IPS DF 19.7 (cell line): ENCODE measurements at places on chromosomes 4 and X.

- no peak for DNase-seq
Observed at GRCh38 chrX:38882894-38883626, 81.8 kb downstream of the MID1IP1 start.

DNA sequence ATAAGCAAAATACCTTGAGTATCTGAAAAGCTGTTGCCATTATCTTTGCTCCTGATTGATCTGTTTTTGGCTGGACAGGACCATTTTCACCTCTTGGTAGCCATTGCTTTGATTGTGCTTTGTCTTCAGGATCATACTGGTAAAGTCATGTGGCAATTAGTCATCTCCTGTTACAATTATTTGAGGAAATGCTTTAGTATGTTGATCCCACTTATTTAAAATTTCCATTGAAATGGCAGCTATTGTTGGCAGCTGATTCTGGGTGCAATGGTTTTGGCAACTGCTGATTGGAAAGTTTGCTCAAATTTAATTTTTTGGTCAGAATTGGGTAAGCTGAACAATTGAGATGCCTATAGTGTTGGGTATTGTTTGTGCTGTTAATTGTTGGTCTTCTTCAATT is 238.3 kb upstream of the TLL1 start:
- no peak for DNase-seq

GRCh38 chr4:135724421-135724820 is 1522.8 kb upstream of the PABPC4L start:
- DNase-seq: no peak

DNA sequence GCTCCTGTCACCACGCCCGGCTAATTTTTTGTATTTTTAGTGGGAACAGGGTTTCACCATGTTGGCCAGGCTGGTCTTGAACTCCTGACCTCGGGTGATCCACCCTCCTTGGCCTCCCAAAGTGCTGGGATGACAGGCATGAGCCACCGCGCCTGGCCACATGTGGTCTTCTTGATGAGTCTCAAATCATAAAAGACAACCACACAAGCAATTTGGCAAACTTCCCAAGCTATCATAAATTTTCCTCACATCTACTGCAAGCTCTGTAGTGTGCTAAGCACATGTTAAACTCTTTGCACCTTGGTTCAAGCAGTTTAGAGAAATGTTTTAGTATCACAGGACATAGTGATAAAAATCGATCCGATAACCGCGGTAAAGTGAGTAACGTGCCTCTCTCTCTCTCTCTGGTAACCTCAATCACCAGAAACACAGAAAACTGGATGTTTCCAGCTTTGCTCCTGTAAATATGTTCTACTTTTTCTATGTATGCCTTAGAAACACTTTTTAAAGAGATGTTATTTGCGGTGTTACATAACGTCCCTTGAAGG is 256.8 kb downstream of the DHRSX start:
- DNase-seq: no peak

GRCh38 chr4:46979283-46979682 is 14.1 kb downstream of the GABRA4 start:
- no peak for DNase-seq

DNA sequence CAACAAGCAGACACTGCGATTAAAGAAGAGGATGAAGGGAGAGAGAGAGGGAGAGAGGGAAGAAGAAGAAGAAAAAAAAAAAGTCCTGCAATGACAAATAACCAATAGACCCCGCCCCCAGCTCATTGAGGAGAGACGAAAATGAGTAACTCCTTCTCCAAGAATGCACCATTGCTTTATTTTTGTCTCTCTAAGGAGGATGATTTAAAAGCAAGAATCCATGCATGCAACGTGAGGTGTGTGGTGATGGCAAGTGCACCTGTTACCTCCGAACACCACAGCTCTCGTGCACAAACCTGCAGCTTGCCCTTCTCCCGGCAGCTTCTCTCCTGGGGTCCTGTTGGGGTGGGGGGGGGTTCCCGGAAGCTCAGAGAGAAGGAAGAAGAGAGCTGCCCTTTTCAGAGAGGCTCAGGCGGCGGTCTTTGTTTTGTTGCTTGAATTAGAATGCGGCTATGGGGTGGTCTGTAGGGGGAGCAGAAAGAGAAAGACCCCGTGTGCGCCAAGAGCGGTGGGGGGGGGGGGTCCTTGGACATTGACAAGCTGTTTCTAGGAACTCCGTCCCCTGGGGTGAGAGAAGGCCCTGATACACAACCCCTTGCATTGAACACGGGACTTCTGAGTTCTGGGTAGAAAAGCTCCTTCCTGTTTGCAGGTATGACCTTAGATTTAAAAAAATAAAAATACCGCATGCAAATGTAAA is 100.7 kb downstream of the CRLF2 start:
- peak; percentile 40 for DNase-seq

GRCh38 chr4:26080870-26081628 is 167.0 kb downstream of the SMIM20 start:
- DNase-seq: no peak

- DNase-seq: no peak
Observed at GRCh38 chrX:55149242-55149641, 60.4 kb downstream of the PAGE2 start.

DNA sequence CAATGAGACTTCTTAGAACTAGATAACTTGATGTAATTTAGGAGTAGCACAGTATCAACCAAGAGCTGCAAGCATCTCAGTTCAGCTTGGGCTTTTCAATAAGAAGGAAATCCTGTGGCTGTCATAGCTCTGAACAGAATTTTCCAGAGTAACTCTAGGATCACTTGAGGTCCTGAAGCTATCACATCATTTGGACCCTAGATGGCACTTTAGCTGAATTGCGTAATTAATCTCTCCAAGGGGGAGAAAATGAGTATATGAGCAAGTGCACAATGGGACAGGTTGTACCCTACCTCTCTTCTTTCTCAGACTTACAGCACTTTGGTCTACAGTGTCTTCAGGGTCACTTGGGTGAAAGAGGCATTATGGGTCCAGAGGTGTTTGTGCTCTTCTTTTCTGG is 45.2 kb downstream of the SLC4A4 start:
- no peak for DNase-seq

- DNase-seq: no peak
Observed at GRCh38 chr4:67483868-67484602, 61.3 kb downstream of the CENPC start.

DNA sequence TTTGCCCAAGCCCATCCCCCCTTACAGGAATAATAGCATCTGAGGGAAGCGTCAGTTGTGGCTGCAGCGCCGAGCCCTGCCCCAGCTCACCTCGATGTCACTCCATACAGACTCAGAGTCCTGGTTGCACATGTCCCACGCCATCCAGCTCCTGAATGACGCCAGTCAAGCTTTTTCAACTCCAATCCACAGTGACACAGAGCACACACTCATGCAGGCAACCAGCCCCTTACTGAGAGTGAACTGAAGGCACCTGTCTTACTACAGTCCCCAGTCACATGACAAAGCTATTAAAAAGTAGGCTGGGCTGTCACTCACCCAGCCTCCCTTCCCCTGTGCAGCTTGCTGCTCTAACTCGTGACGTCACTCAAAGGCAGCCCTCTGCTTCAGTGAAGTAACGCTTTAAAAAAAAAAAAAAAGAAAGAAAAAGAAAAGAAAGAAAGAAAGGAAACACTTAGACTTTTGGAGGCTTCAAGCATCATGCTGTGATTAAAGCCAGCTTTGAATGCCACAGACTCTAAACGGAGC is at the start of gene PPARGC1A:
TSS of gene PPARGC1A (minus strand) at position 234 of the 528 bp plus-strand sequence. CDS start at position 144, 90 bp downstream.
- no peak for DNase-seq
